ENCODE measurements at places on chromosomes 2 and 18. TPM values are rescaled to one million over a fixed set of nuclear protein-coding genes. Genes with fewer than 3 reads are reported as not detected.

DNA sequence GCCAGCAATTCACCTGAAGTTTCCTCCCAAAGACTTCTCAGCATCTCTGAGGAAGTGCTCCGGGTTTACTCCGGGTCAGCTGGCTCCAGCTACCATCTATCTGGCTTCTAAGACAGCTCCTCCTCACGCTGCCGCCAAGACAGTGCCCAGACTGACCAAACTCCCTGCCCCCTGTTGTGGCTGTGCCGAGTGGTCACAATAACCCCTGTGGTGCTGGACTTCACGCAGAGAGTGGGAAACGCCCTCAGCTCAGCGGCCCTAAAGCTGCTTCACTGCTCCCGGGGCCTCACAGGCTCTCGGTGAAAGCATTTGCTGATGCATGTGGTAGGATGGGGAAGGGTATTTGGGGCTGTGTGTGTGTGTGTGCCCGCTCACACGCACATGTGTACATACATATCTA, 154.8 kb upstream of the ZNF236 start:
- no peak for DNase-seq

DNA sequence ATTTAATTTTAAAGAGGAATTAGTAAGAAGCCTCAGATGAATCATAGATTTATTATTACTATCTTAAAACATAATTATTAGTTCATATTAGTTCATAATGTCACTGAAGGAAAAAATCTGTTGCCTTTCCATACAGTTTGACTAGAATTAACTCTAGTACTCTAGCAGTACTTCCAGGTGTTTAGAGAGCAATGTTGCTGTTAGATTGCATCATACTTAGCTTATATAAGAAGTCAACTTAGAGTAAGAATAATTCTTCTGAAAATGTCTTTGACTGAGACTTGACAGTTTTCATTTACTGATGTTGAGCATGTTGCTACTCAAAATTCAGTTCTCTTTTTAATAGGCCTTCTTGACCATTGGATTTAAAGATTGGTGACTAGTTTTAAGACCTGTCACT, 4.7 kb downstream of the RAB3GAP1 start:
- DNase-seq: no peak

DNA sequence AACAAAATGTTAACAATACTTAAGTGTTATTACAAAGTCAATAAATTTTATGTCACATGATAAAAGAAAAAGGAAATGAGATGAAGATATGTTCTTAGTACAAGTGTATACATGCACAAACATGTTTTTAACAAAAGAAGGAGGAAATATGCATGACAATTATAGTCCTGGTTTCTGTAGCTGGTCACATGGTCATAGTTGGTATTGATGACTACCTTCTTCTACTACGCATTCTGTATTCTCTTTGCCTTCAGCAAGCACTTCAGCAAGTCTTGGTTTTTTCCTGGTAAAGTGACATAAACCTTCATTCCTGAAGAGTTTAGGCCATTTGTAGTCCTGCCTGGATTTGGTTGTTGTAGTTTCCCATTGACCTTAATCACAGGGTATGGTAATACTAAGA, 121.3 kb upstream of the SYT4 start:
- DNase-seq: no peak

DNA sequence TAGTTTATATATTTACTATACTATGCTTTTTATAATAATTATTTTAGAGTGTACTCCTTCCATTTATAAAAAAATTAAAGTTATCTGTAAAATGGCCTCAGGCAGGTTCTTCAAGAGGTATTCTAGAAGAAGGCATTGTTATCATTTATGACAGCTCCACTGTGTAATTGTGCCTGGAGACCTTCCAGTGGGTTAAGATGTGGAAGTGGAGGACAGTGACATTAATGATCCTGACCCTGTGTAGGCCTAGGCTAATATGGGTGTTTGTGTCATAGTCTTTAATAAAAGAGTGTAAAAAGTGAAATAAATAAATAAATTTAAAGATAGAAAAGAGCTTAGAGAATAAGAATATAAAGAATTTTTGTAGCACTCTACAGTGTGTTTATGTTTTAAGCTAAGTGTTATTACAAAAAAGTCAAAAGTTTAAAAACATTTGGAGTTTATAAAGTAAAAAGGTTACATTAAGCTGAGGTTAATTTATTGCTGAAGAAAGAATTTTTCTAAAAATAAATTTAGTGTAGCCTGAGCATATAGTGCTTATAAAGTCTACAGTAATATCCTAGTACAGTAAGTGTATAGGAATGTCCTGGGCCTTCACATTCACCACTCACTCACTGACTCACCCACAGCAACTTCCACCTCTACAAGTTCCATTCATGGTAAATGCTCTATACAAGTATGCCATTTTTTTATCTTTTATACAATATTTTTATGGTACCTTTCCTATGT, 190.0 kb upstream of the SESTD1 start:
- peak; percentile 53 for DNase-seq

- DNase-seq: peak; percentile 67
Observed at GRCh38 chr2:212912445-212913103, 238.8 kb downstream of the IKZF2 start.

- DNase-seq: peak; percentile 29
Observed at GRCh38 chr18:46916551-46917107, 678 bp downstream of the PIAS2 start.

DNA sequence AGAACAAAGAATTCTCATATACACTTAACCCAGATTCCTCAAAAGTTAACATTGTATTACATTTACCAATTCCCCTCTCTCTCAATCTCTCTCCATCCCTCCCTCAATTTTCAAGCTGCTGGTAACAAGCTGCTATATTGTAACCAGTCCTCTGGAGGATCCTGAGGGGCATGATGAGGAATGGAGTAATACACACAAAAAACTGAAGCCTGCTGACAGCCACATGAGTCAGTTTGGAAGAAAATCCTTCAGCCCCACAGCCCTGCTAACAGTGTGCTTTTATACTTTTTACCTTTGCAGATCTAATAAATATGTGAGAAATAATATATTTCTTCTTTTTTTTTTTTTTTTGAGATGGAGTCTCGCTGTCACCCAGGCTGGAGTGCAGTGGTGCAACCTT, 165.7 kb upstream of the RAB12 start:
- no peak for DNase-seq

- DNase-seq: no peak
Observed at GRCh38 chr2:95031726-95032116, 6.2 kb downstream of the MAL start.

GRCh38 chr2:205637779-205638503, 44.4 kb upstream of the NRP2 start:
- no peak for DNase-seq

DNA sequence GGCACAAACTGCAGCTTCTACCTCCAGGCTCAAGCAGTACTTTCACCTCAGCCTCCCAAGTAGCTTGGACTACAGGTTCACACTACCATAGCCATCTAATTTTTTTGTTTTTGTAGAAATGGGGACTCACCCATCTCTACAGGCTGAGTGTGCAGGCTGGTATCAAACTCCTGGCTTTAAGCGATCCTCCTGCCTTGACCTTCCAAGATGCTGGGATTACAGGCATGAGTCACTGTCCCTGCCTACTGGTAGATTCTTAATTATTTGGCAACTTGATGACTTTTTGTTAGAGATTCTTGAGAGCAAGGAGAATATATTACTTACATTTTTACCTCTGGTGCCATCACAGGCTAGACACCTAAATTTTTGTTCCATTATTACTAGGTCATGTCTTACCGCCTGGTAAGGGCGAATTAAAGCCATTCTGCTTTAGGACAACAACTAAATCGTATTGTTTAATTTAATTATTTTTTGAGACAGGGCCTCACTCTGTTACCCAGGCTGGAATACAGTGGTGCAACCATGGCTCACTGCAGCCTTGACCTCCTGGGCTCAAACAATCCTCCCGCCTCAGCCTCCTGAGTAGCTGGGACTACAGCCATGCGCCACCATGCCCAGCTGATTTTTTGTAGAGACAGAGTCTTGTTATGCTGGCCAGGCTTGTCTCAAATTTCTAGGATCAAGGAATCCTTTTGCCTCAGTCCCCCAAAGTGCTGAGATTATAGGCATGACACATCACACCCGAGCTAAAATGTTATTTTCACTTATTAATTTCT, 15.7 kb downstream of the DYNC1I2 start:
- no peak for DNase-seq

- DNase-seq: no peak
Observed at GRCh38 chr2:98833172-98833916, 102.4 kb upstream of the MGAT4A start.

DNA sequence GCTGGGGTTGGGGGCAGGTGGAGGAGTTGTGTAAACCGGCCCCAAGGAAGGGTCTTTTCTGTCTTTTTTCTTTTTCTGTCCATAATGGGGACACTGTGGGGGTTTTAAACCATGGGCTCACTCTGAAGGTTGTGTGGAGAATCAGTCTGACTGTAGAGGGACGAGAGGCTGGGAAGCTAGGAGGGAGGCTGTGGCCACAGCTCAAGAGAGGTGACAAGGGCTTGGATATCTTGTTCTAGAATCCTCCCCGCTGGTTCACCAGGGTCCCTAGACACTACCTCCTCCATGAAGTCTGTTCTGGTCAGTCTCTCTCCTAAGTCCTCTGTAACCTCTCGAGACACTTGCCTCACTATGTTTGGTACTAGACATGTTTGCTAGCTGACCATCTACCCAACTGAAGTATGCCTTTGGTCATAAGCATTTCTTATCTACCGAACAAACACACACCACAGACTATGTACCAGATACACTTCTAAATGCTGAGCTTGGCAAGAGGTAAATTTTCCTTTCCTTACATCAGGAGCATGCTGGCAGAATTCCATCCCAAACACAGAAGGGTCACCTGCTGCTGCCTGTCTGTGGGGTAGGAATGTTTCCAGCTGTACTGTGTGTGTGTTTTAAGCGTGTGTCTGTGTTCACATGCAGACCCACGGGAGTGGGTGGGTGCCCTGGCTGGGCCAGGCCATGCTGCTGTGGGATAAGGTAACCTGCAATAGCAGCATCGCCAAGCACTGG, 69.6 kb upstream of the MGAT4A start:
- no peak for DNase-seq

GRCh38 chr2:44946372-44947027, 5.0 kb downstream of the SIX3 start:
- no peak for DNase-seq

- no peak for DNase-seq
Observed at GRCh38 chr2:191428141-191428540, 182.9 kb downstream of the MYO1B start.

- peak; percentile 75 for DNase-seq
Observed at GRCh38 chr2:104769096-104769495, 84.8 kb upstream of the POU3F3 start.

GRCh38 chr2:8506746-8507145, 175.1 kb upstream of the ID2 start:
- no peak for DNase-seq

- no peak for DNase-seq
Observed at GRCh38 chr2:143333168-143333791, 204.1 kb downstream of the ARHGAP15 start.

RAB27B gene
- 1.1 TPM for total RNA-seq

SEH1L gene
- total RNA-seq: 57.8 TPM

GAL3ST2 gene
- total RNA-seq: not detected

TSN gene
- 106 TPM for total RNA-seq

TFPI gene
- total RNA-seq: 43.8 TPM

SLC4A5 gene
- not detected for total RNA-seq

KCNE4 gene
- 2.0 TPM for total RNA-seq

NR4A2 gene
- not detected for total RNA-seq

Data from Daoy (cell line).